Stimulated activated CD4-positive, alpha-beta T cell treated with anti-CD3 and anti-CD28 coated beads, Interleukin-12 subunit alpha, Interleukin-12 subunit beta, amount 100 ng/mL, for 48 hours (primary cell): ENCODE measurements at places on chromosomes 1 and 21.
A peak's percentile ranks its signal among the peaks of the same experiment; 100 is the strongest.

DNA sequence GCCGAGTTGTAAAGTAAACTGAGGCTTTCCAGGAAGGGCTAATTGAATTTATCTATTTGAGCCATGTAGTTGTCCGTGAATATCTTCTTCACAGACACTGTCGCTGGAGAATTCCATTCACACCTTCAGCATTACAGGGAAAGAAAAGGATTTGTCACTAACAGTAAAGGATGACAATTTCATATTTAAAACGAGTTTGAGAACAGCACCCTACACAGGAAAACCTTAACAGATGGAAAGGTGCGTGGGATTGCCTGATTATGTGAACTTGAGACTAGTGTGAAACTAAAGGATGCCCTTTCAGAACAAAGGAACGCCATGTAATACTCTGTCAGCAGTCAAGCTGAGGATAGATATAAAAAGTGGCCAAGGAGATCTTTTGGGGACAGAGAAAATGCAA is 492.5 kb upstream of the ADGRL2 start:
- no peak for DNase-seq

DNA sequence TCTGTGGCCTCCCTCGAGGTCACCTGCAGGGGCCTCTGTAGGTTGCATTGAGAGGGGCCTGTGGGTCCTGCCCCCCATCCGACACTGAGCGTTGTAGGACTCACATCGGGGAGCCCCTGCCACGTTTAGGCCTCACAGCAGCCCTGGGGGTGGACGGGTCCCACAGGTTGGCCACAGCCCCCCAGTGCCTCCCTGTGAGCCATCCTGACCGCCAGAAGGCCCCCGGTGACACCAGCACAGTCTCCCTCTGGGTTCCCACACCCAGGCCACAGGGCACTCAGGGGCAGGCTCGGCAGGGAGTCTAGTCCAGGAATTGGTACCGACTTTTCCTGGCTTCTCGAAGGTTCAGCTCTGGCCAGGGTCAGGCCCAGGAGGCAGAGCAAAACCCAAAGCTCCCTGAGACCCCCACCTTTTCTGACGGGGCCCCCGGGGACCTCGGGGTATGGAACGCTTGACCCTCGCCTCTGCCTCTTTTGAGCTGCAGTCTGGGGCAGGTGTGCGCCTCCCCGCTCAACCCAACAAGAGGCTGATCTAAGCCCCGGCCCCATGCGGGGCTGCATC is 13.9 kb upstream of the POFUT2 start:
- no peak for DNase-seq

GRCh38 chr1:64163970-64164369 is 39.5 kb upstream of the UBE2U start:
- no peak for DNase-seq

DNA sequence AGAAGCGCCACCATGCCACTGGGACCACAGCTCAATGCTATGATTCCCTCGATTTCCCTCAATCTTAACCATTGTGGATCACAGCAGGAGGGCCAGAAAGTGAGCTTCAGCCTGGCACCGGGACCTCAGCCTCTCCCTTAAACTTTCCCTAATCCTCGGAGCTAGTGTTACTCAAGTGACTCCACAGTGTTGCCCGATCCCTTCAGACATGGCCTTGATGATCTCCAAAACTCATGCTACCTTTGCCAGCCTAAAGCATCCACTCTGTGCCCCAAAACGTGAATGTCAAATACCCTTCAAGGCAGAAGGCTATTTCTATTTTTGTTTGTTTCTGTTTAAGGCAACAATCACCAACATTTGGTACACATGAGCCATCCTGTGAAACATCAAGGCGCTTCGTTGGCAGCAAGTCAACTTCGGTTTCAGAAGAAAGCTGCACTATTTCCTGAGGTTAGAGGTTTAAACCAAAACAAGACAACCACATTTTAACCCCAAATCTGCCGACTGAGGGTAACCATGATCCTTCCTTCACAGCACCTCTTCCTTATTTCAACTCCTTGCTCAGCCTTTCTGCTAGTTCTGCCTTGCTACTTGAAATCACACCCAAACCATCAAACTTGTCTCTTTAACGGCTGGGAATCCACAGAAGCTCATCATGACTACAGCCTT is 94.4 kb upstream of the KRTAP19-8 start:
- peak; percentile 44 for DNase-seq

DNA sequence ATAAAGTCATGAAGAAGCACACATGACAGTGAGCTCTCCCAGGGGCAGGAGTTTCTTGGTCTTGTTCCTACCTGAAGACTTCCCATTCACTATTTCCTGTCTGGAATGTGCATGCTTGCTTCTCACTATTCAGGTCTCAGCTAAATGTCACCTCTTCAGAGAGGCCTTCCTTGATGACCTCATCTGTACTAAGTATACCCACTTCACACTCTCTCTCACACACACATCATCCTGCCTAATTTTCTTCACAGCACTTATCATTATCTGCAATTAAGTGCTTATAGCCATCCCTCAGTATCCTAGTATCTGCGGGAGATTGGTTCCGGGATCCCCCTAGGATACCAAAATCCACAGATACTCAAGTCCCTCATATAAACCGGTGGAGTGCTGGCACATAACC is 146.4 kb upstream of the IVNS1ABP start:
- DNase-seq: no peak

DNA sequence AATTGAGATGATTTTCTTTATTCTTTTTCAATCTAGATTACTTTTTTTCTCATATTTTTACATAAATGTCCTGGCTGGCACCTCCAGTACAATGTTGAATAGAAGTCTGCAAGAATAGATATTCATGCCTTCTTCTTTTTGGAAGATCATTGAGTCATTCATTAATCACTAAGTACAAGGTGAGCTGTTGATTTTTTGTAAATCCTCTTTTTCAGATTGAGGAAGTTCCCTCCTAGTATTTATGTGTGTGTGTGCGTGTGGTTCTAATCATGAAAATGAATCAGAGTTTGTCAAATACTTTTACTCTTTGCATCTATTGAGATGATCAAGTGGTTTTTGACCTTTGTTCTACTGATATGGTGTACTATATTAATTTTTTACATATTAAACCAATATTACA is 859.3 kb downstream of the KCNT2 start:
- DNase-seq: no peak

DNA sequence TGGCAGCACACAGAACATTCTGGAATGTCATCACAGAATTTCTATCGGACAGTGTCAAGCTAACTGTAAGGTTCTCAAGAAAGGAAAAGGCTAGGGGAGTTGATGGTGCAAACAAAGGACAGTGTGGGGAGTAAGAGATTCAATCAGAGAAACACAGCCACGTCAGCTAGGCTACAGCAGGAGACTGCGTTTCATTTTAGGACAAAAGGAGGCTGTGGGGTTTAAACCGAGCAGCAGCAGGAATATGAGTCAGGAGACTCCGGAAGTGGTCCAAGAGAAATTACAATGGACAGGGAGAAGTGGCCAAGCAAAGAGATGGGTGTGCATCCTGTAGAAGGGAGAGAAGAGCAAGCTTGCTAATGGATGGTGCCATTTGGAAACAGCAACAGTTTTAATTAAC is 37.4 kb upstream of the C1orf198 start:
- DNase-seq: no peak

- no peak for DNase-seq
These were observed 92.1 kb downstream of the MAB21L3 start for GRCh38 chr1:116203181-116203723.

- DNase-seq: no peak
These were observed 641.1 kb upstream of the B3GALT2 start for GRCh38 chr1:193827516-193827915.

DNA sequence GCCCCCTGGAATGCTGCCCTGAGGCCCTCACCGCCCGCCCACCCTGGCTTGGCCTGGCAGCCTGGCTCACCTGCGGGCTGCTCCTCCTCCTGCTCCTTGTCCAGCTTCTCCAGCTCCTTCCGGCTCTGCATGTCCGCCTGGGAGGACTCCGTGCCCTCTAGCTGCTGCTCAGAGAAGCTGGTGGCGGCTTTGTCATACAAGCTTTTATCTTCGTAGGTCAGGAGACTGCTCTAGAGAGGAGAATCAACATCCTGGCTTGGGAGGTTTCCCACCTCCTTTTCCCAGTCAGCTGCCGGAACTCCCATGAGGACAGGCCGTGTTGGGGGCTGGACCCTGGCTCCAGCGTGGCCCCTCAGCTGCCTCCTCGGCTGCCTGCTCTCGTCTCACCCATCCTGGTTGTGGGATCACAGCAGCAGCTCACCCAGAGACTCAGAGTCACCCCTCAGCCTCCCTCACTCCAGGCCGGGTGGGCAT is 36.6 kb upstream of the TMEM52 start:
- no peak for DNase-seq

DNA sequence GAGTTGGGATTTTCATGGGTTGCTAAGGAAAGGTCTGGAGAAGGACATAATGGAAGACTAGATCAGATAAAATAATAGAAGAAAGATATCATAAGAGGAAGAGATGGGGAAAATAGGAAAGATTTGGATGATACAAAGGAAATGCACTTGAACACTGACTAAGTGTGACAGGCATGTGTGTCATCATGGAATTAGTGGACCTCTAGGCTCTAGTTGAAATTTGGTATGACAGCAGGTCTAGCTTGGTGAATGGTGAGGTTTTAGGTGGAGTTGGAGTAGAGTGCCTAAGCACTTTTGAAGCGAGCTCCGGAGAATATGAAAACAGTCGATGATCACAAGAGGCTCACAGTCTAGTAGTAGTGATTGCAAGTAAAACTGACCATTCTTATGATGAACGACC is 73.0 kb upstream of the PTGS2 start:
- no peak for DNase-seq

- no peak for DNase-seq
These were observed 25.6 kb downstream of the CCDC190 start for GRCh38 chr1:162835157-162835899.

DNA sequence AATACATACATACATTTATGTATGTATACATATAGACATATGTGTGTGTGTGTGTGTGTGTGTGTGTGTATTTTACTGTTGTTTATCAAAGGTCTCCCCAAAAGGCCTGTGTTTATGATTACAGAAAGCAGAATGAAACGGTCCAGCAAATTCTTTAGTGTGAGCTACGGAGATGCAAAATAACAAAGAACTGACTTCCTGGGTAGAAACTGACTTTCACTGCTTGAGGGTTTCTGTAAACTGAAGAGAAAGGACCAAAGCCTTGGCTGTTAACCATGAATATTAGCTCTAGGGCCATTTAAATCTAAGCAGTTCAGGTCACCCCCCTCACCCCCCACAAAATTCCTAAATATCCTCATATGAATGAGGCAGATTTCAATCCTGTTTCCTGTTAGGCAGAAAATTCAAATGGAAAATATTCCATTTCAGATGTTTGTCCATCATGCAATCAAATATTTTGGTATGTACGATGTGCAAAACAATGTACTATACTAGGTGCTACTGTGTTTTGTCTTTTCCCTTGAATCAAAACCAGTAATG is 213.2 kb downstream of the TGFB2 start:
- DNase-seq: no peak

DNA sequence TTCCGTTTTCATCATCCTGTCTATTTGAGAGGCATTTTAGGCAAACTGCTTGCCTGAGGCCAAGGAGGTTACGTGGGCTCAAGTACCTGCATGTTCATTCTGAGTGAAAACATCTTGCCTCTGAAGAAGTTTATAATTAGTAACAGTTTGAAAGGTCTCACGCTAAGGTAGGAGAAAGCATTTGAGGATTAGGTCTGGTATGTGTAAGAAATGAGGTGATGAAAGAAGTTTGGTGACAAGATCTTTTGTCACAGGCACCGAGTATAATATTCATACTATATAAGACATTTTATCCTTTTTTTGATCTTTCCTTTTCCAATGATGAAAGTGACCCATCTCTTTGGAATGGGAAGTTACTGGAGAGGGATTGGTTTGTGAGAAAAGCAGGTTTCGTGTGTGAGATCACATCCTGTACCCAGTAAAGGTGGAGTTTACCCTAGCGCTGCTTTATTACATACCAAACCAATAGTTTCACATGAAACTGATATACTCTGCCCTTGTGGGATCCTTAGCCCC is 98.7 kb upstream of the PDC start:
- DNase-seq: no peak

DNA sequence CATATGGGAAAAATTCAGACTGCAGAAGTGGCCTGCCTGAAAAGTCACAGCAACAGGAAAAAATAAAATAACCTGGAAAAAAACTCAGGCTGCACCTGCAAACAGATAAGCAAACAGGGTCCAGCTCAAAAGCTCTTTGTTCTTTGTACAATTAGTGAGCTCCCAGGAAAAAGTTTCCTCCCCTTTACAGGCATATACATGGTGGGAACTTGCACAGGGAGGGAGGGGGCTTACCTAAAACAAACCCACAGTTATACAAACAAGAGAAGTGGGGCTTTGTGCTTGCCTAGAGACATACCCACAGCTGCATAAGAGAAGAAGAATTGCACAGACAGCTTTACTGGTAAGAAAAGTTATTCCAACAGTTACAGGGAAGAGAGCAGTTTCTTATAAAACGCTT is 31.7 kb upstream of the COG2 start:
- DNase-seq: no peak

- DNase-seq: no peak
These were observed 107.3 kb downstream of the CLEC20A start for GRCh38 chr1:178389441-178389840.

DNA sequence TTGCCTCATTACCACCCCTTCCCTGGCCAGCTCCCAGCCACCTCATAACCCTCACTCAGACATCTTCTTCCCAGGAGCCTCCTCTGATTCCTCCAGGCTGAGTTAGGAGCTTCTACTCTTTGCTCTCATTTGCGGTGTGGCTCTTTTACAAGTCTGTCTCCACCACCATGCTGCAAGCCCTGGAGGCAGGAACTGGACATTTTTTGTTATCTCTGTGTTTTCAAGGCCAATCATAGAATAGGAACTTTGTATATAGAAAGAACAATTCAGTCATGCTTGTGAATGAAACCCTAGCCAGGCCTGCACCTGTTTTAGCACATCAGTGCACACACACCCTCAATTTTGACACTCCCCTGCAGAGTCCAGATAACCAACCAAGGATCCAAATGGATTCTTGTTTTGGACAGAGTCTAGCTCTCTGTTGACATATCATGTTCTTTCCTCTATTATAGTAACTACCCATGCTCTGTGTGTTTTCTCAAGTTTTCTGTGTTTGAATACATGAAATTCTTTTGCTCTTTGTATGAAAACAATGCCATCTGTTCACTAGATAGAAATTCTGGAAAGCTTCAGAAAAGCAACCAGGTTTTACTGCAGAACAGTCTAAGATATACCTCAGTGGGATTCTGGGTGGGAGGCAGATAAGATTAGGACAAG is 60.9 kb upstream of the ZNF648 start:
- DNase-seq: no peak

DNA sequence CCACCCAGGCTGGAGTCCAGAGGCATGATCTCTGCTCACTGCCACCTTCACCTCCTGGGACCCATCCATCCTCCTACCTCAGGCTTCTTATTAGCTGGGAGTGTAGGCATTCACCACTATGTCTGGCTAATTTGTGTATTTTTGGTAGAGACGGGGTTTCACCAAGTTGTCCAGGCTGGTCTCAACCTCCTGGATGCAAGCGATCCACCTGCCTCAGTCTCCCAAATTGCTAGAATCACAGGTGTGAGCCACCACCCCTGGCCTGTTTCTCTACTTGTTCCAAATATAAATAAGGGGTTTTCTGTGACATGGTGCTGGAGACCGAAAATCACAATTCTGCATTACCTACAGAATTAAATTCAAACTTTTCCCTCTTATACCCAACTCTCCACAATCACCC is 36.6 kb upstream of the HSD3B1 start:
- DNase-seq: no peak
